SK-N-SH treated with all-trans-retinoic acid at 6 μM for 48 hours (cell line): ENCODE measurements at places on chromosomes 1 and 21.

GRCh38 chr1:217924924-217925323 lies 293.8 kb downstream of the SPATA17 start:
- no peak for ATAC-seq

GRCh38 chr1:99975529-99975928 lies 5.7 kb downstream of the SLC35A3 start:
- no peak for ATAC-seq

GRCh38 chr1:5768014-5768413 lies 224.2 kb downstream of the NPHP4 start:
- ATAC-seq = no peak

DNA sequence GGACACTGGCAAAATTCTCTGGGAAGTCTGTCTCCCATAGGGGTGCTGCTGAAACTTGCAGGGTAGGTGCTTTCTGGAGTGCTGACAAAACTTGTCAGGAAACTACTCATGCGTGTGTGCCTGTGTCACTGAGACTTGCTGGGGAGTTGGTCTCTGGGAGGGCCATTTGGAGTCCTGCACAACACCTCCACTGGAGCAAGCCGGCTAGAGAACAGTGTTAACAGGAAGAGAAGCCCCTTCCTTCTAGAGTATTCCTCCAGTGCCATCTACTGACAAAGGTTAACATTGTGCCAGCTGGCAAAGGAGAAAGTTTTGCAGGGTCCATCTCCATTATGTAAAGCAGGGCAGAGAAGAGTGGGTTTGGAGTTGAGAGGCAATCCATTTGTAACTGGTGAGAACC lies 30.0 kb downstream of the ZMYM4 start:
- ATAC-seq = peak; percentile 93

DNA sequence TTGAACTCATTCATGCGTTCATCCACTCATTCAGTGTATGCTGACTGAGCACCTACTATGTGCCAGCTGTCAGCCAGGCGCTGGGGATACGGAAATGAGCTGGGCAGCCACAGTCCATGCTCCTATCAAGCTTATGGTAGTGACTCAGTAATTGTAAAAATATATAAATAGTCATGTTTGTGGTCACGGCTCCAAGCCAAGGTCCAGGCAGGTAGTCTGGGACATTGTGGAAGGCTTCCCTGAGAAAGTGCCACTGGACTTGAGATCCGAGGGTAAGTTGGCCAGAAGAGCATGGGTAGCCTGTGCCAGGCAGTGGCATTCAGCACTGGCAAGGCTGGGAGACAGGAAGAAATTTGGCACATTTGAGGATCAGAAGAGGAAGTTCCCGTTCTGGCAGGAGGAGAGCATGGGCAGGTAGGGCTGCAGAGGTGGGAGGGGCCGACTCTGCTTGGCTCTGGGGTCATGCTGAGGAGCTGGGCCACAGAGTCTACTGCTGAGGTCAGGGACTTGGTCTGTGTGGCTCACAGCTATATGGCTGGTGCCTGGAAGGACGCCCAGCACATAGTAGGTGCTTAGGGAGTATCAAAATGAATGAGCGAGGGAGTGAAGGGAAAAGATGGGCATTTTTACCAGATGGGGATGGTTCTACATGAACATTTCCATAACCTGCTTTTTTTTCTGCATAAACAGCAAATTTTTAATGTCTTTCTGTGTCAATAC lies 6.9 kb downstream of the PTPRF start:
- ATAC-seq = no peak

DNA sequence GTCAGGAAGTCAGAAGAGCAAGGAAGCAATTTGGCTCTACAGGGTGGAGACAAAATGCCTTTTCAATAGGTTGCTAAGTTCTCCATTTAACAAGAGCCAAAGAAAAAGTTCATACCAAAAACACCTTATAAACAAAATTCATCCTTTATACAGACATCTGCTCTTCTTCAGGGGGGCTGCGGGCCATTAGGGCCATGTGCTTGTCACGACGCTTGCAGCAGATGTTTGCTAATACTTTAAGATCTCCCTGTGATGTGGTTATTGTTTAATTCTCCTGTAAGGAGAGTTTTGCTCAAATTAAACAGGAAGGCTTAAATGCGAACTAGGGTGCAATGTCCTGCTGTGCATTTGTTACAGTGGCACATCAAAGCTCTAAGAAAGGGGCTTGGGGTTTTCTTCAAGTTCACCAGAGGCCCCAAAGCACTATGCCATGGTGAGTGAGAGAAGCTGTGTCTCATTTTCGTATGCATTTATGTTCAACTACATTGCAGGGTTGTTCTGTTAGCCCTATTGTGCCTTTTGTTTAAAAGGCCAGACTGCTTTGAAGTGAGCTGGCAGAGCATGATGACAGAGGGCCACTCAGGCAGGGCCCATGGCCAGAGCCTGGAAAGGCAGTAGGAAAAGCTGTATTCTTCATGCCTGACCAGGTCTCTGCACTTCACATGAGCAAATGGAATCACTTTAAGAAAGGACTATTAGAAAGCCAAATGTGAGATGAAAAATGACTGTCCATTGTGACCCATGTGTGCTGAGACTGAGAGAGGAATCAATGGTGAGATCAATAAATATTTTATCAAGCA lies 24.8 kb upstream of the NTPCR start:
- ATAC-seq = no peak

GRCh38 chr1:39086386-39086785 lies 60.2 kb downstream of the NDUFS5 start:
- ATAC-seq = no peak

GRCh38 chr1:200488375-200489165 lies 78.7 kb upstream of the ZNF281 start:
- peak; percentile 94 for ATAC-seq

DNA sequence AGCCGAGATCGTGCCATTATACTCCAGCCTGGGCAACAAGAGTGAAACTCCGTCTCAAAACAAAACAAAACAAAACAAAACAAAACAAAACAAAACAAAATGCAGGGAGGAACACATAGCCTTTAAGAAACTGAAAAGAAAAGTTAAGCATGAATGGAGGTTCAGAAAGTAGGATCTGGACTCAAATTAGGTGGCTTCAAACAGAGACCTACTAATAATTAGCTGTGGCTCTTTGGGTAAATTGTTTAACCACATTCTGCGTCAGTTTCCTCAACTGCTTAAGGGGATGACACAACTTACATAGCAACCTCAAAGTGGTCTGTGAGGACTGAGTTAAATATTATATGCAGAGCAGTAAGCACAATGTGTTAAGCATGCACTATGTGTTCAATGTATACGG lies 458.2 kb downstream of the ADGRL2 start:
- no peak for ATAC-seq

DNA sequence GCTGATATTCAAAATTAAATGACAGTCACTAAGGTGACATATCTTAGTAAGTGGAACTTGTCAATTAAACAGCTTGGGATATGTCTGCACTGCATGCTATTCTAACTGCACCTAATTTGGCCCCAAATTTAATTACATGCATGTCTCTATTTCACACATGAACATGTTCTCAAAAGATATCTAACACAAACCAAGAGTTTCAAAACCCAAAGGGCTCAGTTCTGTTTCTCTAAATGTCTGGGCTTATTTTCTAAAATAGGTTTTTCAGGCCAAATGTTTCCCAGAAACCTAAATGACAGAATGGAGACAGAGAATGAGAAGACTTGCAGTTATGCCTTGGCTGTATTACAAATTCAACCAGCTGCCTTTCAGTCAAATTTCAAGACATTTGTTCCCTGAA lies 11.3 kb downstream of the RAB29 start:
- ATAC-seq = no peak

- no peak for ATAC-seq
These were observed 1.4 kb upstream of the PLEKHN1 start for GRCh38 chr1:964691-965525.

GRCh38 chr1:192654120-192654519 lies 18.2 kb downstream of the RGS13 start:
- ATAC-seq = no peak

DNA sequence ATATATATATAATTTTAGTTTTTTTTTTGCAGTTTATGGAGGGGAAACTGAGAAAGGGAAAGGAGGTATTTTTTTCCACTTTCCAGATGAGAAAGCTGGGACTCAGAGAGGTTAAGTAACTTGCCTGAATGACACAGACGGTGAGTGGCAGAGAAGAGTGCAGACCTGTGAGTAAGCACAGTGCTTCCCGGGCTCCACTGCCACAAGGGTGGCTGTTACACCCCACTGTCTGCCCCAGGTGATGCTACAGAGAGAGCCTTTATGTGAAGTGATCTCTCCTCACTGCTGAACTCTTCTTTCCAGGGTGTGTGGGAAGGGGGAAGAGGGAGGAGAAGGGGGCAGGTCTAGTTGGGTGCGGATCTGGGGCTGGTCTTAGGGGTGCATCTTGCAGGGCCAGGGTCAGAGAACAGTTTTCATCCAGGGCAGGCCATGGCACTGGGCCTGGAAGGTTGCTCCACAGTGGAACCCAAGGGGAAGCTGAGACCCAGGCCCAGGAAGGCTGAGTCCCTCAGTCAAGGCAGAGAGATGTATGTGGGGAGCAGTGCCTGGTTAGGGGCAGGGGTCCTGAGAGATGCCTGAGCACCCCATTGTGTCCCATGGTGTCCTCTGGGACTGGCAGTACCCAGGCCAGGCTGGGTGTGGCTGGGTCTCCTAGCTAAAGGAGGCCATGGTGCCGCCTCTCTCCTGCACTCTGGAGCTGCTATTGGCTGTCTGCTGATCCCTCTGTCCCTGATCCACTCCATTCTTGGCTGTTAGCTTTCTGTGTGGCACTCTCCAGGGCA lies 357.5 kb downstream of the PTPRU start:
- no peak for ATAC-seq

GRCh38 chr1:173554089-173554488 lies 48.8 kb downstream of the SLC9C2 start:
- no peak for ATAC-seq

GRCh38 chr1:31345635-31346034 lies 27.2 kb downstream of the FABP3 start:
- no peak for ATAC-seq

DNA sequence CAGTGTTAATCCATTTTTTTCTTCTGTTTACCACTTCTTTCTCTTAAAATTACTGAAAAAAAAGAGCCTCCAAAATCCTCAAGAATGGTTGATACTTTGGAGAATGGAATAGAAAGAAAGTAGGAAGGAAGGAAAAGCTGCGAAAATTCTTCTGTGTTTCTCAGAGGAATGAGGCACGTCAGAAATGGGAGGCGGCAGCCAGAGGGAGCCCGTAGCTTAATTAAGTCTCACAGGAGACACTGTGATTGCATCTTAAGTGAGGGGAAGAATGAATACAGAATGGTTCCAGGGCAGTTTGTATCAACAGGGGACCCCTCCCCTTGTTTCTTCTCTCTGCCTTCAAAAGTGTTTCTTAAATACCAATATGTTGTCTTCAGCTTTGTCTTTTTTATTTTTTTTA lies 1099.5 kb downstream of the PLA2G4A start:
- no peak for ATAC-seq

- peak; percentile 47; the same call in 2 of the 3 replicates for ATAC-seq
These were observed 106.9 kb downstream of the ZNF281 start for GRCh38 chr1:200302921-200303290.

DNA sequence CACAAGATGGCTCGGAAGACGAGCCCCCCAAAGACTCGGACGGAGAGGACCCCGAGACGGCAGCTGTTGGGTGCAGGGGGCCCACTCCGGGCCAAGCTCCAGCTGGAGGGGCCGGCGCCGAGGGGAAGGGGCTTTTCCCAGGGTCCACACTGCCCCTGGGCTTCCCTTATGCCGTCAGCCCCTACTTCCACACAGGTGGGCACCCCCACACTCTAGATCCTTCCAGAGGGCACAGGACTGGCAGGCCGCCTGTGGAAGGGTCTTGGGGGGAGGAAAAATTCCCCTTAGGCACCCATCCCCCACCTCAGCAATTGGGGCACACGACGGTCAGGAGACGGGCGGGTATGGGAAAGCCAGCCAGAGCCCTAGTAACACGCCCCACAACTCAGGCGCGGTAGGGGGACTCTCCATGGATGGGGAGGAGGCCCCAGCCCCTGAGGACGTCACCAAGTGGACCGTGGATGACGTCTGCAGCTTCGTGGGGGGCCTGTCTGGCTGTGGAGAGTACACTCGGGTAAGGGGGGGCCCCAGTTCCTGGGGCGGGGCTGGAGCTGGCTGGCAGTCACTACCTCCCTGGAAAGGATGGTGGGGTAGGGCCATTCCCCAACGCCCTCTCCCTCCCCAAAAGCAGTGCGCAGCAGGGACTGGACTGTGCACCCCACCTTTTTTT lies 16.1 kb downstream of the NOC2L start:
- ATAC-seq = no peak

DNA sequence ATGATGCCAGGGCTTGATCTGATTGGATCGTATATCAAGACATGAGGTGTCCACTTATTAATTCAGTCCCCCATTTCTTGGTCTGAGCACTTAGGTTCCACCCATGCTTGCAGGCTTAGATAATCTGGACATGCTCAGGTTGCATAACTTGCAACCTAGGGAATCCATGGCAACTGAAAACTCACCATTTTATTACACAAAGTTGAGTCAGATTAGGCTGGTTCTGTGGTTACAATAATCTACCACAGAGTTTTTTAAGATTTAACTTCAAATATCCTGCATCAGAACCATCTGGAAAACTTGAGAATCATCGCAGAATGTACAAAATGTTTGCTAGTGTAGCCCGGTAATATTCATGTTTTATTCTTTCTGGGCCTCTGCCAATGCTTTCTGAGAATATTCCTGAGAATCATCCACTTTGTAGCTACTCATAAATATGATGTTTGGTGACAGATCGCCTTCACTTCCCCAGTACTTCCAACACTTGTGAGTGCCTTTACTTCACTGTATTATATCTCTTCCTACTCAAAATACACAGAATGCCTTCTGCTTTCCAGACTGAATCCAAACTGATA lies 707.2 kb upstream of the ADAMTS5 start:
- ATAC-seq = peak; percentile 32; the same call in 1 of the 3 replicates

GRCh38 chr21:35354078-35354477 lies 305.0 kb upstream of the RUNX1 start:
- ATAC-seq = no peak

- no peak for ATAC-seq
These were observed 156.0 kb upstream of the BACE2 start for GRCh38 chr21:41011951-41012366.

GRCh38 chr1:69836971-69837636 lies 269.4 kb downstream of the LRRC7 start:
- ATAC-seq = no peak

- no peak for ATAC-seq
These were observed 120.8 kb upstream of the ADGRL2 start for GRCh38 chr1:81679942-81680341.

- ATAC-seq = no peak
These were observed 60.0 kb upstream of the TRAPPC10 start for GRCh38 chr21:43951911-43952703.

GRCh38 chr1:230205719-230206198 lies 138.7 kb downstream of the GALNT2 start:
- ATAC-seq = no peak

GRCh38 chr1:183553331-183553730 lies 36.9 kb downstream of the NCF2 start:
- ATAC-seq = no peak

DNA sequence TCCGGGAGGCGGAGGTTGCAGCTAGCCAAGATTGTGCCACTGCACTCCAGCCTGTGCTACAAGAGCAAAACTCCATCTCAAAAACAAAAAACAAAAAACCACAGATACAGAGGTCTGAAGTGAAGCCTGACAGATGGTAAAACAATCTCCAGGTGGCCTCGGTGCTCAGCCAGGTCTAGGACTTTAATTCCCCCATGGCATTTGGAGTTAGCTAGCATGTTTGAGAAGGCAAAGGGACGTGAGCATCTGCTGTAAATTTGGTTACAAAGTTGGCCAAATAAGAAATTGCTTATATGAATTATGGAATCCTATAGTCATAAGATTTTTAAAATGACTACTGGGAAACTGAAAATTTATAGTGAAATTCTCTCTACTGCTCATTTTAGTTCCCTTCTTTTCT lies 98.3 kb upstream of the FMN2 start:
- ATAC-seq = no peak
